ENCODE measurements at places on chromosomes 3 and 15. TPM values are rescaled to one million over a fixed set of nuclear protein-coding genes. Genes with fewer than 3 reads are reported as not detected.

DNA sequence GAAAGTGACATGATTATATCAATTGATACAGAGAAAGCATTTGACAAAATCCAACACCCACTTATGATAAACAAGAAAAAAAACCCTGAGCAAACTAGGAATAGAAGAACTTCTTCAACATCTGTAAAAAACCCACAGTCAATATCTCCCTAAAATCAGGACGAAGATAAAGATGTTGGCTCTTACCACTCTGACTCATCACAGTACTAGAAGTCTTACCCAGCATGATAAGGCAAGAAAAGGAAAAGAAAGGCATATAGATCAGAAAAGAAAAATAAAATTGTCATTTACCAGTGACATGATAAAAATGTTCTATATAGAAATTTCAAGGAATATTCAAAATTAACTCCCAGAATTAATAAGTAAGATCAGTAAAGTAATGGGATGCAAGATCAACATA is 7.2 kb upstream of the FBXW12 start:
- peaks cover 9% of the 10 kb centered on the region for H3K4me1 ChIP-seq
- H3K4me3 ChIP-seq, result no peak overlapping the region
- no peak for DNase-seq
- no peak overlapping the region for H3K27ac ChIP-seq
- no peaks in the 10 kb centered on the region for H3K36me3 ChIP-seq

GRCh38 chr3:31522152-31522551 is 10.6 kb upstream of the STT3B start:
- H3K4me3 ChIP-seq, result no peak overlapping the region
- peak; percentile 22 for DNase-seq
- H3K36me3 ChIP-seq, result no peaks in the 10 kb centered on the region
- peaks cover 2% of the 10 kb centered on the region for H3K4me1 ChIP-seq

DNA sequence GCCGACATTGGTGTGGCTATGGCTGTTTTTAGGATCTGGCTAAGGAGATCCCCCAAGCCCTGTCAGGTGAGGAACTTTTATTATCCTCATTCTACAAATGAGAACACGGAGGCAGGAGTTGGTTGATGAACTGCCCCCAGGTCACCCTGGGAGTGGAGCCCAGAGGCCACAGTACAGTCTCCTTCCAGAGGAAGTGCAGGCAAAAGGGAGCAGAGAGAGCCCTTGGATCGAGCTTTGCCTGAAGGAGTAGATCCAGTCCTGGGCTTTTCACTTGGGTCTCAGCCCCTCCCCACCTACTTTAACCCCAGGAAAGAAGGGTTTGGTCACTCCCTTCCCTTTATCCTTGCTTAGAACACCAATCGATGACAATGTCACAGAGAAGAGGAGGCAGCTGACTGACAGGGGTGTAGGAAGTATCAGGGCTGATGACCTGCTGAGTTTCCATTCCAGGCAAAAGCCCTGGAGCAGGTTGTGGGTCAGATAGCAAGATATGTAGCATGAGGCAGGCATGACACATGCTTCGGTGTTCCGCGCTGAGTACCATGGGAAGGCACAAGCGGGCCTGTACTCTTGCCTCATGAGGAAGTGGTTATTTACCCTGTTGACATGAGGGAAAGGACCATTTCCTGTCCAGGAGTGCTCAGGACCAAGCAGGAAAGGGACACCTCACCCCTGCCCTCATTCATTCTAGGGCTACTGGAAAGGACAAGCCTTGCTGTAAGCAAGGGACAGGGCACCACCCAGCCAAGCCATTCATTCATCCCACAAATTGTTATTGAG is 5.8 kb upstream of the PLA2G4D start:
- no peaks in the 10 kb centered on the region for H3K36me3 ChIP-seq
- no peaks in the 10 kb centered on the region for H3K27me3 ChIP-seq
- no peak overlapping the region for H3K4me3 ChIP-seq
- H3K27ac ChIP-seq, result no peak overlapping the region

DNA sequence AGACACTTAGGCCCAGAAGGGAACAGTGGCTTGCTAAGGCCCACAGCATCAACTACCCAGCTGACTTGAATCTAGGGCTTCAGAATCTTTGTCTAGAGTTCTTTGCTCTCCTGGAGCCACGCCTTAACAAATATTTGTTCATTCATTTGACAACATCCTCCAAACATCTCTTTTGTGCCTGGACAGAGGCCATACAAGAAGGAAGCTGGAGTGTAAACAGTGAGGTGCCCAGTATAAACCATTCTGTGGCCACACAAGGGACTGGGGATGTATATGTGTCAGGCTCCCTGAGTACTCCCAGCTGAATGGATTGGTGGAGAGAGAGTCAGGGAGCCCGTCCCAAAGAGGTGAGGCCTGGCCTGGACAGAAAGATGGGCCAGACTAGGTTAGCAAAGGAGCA is 3.4 kb downstream of the CIB2 start:
- H3K4me3 ChIP-seq, result no peak overlapping the region
- no peaks in the 10 kb centered on the region for H3K36me3 ChIP-seq
- H3K27me3 ChIP-seq, result no peaks in the 10 kb centered on the region
- no peaks in the 10 kb centered on the region for H3K4me1 ChIP-seq
- no peak for DNase-seq
- H3K27ac ChIP-seq, result no peak overlapping the region

- DNase-seq, result no peak
- no peaks in the 10 kb centered on the region for H3K36me3 ChIP-seq
- H3K27ac ChIP-seq, result no peak overlapping the region
- no peaks in the 10 kb centered on the region for H3K4me1 ChIP-seq
- no peaks in the 10 kb centered on the region for H3K27me3 ChIP-seq
Measured at GRCh38 chr3:71771884-71772283, 13.1 kb downstream of the PROK2 start.

RPL32 gene
- 3,652 TPM for total RNA-seq

DNA sequence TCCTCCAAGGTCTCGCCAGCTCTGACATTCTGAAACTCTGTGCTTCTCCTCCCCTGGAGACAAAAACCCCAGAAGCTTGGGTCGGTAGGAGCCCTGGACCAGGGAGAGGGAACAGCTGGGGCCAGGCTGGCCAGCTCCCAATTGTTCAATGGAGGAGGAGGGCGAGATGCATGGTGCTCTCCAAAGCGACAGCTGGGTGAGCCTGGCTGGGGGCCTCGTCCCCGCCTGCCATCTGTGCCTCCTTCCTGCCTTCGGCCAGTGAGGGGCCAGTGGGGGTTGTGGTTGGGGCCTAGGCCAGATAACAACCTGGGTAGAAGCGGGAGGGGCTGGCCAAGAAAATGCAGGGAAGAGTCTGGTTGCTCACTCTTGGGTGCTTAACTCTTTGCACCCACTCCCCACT is 79.4 kb downstream of the CORO2B start:
- DNase-seq, result peak; percentile 80
- H3K4me3 ChIP-seq, result no peak overlapping the region
- no peaks in the 10 kb centered on the region for H3K27me3 ChIP-seq
- peaks cover 12% of the 10 kb centered on the region for H3K4me1 ChIP-seq
- H3K36me3 ChIP-seq, result no peaks in the 10 kb centered on the region

ALCAM gene
- total RNA-seq, result 0.85 TPM

GRCh38 chr3:69059688-69060087 is 7.6 kb upstream of the TMF1 start:
- H3K27ac ChIP-seq, result no peak overlapping the region
- H3K36me3 ChIP-seq, result peaks cover 29% of the 10 kb centered on the region
- H3K4me3 ChIP-seq, result no peak overlapping the region
- H3K27me3 ChIP-seq, result no peaks in the 10 kb centered on the region

DNA sequence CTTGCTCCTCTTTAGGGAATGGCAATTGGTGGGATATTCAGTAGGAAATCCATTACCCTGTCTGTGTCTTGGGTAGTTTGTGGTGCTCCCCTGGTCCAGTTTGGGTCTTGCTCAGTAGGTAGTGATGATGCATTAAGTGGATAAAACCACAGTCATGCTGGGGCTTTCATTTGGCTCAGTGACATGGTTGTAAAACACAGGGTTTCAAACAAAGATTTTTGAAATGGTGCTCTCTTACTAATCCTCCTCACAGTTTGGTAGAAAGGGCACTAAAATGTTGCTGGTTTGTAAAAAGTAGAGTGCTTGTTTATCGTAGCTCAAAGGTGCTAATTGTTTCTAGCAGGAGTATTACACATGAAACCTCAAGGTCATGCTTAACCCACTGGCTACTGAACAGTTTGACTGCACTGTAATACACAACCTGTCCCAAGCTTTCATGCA is 22.9 kb downstream of the BBX start:
- H3K27me3 ChIP-seq, result no peaks in the 10 kb centered on the region
- 0 out of 2 replicates have a peak, but pooled peaks cover 4% of the 10 kb centered on the region for H3K36me3 ChIP-seq
- H3K4me1 ChIP-seq, result no peaks in the 10 kb centered on the region
- H3K4me3 ChIP-seq, result no peak overlapping the region
- no peak overlapping the region for H3K27ac ChIP-seq

DNA sequence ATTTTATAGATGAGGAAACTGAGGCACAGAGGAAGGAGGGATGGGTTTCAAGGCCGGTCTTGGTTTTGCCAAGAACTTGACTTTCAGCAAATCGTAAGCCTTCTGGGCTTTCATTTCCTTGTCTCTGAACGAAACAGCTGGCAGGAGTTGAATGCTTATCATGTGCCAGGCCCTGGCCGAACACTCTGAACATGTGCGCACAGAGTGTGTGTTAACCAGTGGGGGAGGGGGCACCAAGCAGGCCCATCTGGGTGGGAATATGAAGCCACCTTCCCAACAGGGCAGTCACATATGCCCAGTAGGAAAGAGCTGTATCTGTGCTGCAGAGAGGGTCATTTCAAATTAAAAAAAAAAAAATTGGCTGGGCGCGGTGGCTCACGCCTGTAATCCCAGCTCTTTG is 29.3 kb downstream of the ZNF710 start:
- no peak for DNase-seq
- H3K36me3 ChIP-seq, result no peaks in the 10 kb centered on the region
- H3K4me1 ChIP-seq, result no peaks in the 10 kb centered on the region
- no peak overlapping the region for H3K27ac ChIP-seq
- no peak overlapping the region for H3K4me3 ChIP-seq

DNA sequence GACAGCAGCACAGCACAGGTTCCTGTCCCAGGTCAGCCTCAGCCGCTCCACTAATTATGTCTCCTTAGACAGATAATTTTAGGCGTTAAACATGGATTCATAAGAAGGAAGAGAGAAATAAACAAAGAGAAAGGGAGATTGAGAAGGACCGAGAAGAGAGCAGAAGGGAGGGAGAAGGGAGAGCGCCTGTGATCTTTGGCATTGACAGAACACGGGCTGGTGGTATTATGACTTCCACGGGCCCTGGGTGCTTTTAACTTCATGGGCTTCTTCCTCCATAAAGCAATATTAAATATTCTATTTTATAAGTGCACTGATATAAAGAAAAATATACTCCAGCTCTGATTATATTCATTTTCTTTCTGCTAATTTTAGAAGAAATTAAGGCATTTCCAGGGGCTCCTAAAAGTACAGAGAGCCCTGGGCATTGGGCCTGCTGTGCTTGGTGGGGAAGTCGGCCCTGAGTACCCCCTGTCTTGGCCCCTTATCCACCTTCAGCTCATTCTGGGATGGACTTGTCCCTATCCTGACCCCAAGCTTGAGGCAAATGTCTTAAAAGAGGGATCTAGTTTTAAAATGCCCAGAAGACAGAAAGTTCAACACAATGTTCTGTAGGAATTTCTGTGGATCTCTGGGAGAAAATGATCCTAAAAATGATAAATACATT is 135.3 kb downstream of the MEX3B start:
- no peaks in the 10 kb centered on the region for H3K27me3 ChIP-seq
- no peak overlapping the region for H3K4me3 ChIP-seq
- no peak for DNase-seq
- H3K27ac ChIP-seq, result no peak overlapping the region
- no peaks in the 10 kb centered on the region for H3K36me3 ChIP-seq
- H3K4me1 ChIP-seq, result peaks cover 75% of the 10 kb centered on the region

CORO2B gene
- not detected for total RNA-seq

DHFR2 gene
- 3.4 TPM for total RNA-seq

DNA sequence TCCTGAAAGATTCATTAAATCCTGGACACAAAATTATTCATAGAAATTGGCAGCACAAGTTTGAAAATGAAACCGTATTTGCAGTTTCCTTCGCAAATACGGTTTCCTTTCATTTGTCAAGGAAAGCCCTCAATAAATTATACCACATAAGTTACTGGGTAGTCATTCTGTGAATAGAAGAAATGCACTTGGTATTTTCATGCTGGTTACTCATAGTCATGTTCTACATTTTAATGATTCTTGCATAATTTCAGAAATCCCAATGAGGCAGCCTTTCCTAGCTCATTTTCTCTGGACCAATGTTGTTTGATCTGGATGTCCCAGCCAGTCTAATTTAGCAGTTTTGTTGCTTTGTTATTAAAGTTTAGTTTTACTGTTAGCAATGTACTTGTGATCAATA is 43.2 kb downstream of the MINAR1 start:
- no peak overlapping the region for H3K4me3 ChIP-seq
- H3K27me3 ChIP-seq, result no peaks in the 10 kb centered on the region
- DNase-seq, result no peak
- H3K27ac ChIP-seq, result no peak overlapping the region

AGBL1 gene
- 0.08 TPM for total RNA-seq

AADAC gene
- total RNA-seq, result not detected

GRCh38 chr3:98900265-98901118 is 1.0 kb downstream of the DCBLD2 start:
- H3K36me3 ChIP-seq, result no peaks in the 10 kb centered on the region
- no peak for DNase-seq
- H3K4me3 ChIP-seq, result peak overlapping the region; percentile 92
- H3K27ac ChIP-seq, result no peak overlapping the region
- H3K4me1 ChIP-seq, result 0 out of 2 replicates have a peak, but pooled peaks cover 4% of the 10 kb centered on the region

DNA sequence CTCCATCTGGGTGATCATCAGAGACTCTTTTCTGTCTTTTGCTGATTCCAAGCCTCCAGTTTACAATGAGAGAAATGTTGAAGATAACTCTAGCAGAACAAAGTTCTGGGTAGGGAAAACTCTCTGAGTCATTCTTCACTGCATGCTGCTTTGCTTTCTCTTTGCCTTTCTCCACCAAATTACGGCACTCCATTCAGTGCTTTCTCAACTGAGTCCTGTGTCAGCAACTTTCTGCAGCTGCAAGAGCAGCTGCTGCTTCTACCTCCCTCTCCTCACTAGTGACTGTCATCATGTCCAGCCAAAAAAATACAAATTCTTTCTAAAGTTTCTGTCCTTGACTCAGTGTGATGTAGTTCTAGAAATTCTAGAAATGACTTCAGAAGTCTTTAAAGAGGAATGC is 953.8 kb downstream of the IGSF11 start:
- DNase-seq, result no peak
- no peaks in the 10 kb centered on the region for H3K36me3 ChIP-seq
- no peaks in the 10 kb centered on the region for H3K4me1 ChIP-seq

DNA sequence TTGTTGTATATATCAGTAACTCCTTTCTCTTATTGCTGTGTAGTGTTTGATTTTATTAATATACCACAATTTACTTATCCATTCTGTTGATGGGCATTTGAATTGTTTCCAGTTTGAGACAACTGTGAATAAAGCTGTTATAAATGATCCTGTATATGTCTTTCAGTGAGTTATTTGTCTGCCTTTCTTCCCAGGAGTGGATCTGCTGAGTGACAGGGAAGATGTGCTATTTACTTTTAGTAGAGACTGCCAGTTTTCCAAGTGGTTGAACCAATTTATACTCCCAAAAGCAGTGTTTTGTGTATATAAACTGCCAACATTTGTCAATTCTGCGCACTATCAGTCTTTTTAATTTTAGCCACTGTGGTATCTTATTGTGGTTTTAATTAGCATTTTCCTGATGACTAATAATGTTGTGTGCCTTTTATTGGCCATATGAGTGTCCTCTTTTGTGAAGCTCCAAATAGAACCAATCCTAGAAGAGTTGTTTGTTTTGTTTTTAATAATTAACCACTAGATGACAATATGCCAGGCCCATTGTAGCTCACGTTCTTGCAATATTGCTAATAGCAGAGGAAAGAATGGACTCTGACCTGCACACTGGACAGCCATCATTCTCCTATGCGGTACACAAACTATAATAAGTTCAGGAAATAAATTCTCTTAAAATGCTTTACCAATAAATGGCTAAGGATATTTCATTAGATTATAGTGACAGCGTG is 25.3 kb downstream of the TRANK1 start:
- no peak overlapping the region for H3K4me3 ChIP-seq
- H3K27ac ChIP-seq, result no peak overlapping the region
- no peaks in the 10 kb centered on the region for H3K36me3 ChIP-seq
- no peaks in the 10 kb centered on the region for H3K27me3 ChIP-seq

Data from SJCRH30 (cell line).